AML-193 (cell line): ENCODE measurements at places on chromosomes 16 and 17.

- DNase-seq: no peak
Measured at GRCh38 chr17:56305007-56305406, 151.7 kb downstream of the ANKFN1 start.

GRCh38 chr16:23679986-23680336 is 1.3 kb downstream of the PLK1 start:
- DNase-seq: no peak

DNA sequence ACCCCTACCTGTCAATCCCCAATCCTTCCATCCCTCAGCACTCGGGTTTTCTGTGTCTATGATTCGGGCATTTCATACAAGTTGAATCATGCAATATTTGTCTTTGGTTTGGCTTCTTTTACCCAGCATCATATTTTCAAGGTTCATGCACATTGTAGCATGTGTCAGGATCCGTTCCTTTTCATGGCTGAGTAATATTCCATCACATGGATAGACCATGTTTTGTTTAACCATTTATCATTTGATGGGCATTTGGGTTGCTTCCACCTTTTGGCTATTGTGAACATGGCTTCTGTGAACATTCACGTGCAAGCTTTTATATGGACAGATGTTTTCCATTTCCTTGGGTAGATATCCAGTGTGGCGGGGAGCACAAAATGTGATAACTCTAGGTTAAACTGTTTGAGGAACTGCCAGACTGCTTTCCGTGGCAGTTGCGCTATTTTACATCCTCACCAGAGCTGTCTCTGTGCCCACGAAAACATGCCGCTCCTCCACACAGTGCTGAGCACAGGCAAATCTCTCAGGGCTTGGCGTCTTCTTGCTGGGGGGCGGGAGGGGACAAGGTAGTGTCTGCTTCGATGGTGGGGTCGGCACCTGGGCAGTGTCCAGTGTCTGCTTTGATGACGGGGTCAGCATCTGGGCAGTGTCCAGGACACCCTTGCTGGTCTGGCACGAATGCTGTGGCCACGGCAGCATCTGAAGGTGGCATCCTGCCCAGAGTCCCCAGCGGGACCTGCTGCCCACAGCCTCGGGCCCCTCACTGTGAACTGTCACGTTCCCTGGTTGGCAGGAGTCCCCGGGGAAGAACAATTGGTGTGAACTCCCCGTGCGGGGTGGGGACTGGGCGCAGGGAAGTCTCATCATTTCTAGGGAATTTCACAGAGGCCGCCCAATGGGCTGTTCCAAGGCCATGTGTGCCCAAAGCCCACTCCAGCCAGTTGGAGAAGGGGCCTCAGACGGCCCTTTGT is 32.4 kb upstream of the JPH3 start:
- DNase-seq: no peak

DNA sequence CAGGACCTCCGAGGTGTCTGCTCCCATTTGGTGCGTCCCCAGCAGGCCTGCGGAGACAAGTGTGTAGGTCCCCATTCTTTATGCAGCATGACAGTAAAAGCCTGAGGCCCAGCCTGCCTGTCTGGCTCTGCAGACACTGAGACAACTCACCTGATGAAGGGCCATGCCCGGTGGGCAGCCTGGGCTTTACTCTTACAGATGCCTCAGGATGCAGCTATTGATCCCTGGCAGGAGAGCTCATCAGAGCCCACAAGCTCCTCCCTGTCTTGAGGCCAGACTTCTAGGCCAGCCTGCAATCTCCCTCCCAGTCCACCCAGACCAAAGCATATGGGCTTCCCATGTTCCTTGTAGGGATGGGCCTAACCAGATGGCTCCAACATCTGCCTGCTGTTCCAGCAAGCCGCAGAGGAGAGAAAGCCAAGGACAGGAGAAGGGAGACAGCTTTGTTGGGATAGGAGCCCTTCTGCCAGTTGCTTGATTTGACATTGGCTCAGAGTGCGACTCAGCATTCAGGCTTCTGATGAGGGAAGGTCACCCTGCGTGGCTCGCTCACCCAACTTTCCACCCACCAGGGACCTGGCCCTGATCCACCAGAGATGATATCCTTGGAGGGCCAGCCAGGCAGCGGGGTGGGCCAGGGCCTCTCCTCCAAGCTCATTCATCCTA is 87.5 kb downstream of the SOCS1 start:
- no peak for DNase-seq
